Mucosa of gallbladder (tissue), 1 donor: ENCODE measurements at places on chromosomes 12 and 14. TPM values are rescaled to one million over a fixed set of nuclear protein-coding genes. Genes with fewer than 3 reads are reported as not detected.

ASB2 gene
- 28.0 TPM for total RNA-seq

DNA sequence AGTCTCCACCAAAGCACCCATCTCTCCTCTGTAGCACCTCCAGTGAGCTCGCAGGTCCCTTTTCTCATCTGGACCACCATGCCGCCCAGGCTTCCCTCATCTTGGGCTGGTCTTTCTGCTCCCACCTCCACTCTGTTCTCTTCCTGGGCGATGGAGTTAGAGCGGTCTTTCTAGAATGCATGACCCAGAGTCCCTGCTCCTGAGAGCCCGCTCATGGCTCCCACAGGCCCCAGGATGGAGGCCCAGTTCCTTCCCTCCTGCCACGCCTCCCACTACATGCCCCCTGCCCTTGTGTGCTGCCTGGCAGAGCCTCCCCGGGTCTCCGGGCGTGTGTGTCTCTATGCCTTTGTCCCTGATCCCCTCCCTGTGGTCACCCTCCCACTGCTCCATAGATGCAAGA, 100.7 kb upstream of the RTL1 start:
- DNase-seq: peak; percentile 9

GRCh38 chr12:19553175-19553574, 113.9 kb downstream of the AEBP2 start:
- no peak for DNase-seq

DNA sequence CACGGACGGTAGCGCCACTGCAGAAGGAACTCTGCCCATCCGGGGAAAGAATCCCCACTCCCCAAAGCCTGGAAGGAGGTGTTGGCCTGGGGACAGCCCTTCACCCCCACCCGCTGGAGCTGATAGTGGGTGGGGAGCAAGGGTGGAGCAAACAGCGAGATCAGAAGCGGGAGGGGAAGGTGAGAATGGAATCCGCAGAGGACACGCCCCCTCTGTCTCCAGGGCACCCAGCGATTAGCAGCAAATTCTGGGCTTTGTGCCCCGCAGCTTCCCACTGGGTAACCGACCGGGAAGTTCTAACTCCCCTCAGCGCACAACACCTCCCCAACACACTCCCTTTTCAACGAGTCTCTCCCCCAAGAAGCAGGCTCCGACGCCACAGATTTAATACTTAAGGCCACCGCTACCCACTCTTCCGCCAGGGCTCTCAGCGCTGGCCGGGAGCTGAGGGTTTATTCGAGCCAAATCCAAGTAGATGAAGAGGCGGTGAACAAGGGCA, 1.4 kb downstream of the SLC25A29 start:
- peak; percentile 75 for DNase-seq

GRCh38 chr14:36511981-36512584, 7.9 kb downstream of the NKX2-1 start:
- no peak for DNase-seq

DNA sequence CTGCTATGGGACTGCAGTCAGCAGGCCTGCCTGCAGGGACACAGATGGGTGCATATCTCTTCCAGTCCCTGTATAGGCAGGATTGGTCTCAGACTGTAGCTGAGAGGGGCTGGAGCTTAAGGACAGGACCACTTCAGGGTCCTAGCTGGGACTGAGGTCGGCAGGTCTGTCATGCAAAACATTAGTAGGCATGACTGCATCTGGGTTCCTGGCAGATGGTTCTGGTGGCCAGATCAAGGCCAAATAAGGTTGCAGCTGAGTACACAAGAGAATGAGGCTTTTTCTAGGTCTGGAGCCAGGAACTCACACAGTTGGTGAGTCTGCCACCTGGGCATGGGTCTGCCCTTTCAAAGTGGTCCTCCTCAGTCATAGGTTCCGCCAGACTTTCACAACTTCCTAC, 155.8 kb downstream of the TPH2 start:
- no peak for DNase-seq

DNA sequence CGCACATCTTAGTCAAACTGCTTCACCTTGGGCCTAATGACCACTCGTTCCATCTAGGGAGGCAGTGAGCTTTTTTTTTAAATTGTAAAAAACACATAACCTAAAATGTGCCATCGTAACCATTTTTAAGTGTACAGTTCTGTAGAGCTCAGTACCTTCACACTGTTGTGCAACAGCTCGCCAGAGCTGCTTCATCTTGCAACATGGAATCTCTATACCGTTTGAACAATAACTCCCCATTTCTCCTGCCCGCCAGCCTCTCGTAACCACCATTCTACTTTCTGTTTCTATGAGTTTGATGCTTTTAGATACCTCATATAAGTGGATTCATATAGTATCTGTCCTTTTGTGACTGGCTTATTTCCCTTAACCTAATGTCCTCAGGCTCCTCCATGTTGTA, 196.2 kb downstream of the CHST11 start:
- no peak for DNase-seq
